ENCODE measurements at places on chromosomes 5 and 9.

DNA sequence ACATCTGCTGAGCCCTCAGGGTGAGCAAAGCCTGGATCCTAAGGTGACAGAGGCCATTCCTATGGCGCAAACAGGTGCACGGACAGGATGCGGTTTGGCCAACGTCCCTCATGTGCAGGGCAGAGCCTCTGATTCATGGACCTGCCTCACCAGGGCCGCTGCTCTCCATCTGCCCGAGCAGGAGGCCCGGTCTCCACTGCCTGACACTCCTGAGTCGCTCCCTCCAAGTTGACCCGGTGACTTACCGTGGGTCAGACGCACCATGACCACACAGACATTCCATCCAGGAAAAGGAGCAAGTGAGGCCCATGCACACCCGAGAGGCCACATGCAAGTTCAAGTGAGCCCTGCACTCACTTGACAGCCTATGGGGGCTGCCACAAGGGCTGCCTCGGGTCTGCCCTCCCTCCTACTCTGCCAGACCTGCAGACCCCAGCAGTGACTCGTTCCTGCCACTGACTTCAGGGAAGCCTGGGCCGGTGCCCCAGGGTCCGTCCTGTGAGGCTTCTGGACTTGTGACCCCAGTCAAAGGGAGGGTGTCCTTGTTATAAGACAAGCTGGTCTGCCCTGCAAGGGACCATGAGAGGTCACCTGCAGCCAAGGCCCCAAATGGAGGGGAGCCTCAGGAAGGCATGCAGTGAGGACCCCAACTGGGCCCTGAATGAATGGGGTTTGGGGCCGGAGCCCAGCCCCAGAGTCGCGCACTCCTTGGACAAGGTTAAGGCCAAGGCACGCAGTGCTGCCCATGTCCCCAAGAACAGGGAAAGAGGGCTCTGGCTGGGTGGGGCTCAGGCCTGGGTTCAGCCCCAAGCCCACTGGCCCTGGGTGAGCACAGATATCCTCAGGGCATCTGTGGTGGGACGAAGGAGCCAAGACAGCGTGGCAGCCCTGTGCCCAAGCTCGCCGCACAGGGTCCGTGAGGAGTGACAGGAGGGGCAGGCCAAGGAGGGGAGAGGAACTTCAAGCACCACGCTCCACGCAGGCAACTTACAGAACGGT is 10.1 kb downstream of the BRD3OS start:
- no peak for DNase-seq

GRCh38 chr9:127004946-127005769 is 90.6 kb downstream of the RALGPS1 start:
- peak; percentile 31 for DNase-seq

DNA sequence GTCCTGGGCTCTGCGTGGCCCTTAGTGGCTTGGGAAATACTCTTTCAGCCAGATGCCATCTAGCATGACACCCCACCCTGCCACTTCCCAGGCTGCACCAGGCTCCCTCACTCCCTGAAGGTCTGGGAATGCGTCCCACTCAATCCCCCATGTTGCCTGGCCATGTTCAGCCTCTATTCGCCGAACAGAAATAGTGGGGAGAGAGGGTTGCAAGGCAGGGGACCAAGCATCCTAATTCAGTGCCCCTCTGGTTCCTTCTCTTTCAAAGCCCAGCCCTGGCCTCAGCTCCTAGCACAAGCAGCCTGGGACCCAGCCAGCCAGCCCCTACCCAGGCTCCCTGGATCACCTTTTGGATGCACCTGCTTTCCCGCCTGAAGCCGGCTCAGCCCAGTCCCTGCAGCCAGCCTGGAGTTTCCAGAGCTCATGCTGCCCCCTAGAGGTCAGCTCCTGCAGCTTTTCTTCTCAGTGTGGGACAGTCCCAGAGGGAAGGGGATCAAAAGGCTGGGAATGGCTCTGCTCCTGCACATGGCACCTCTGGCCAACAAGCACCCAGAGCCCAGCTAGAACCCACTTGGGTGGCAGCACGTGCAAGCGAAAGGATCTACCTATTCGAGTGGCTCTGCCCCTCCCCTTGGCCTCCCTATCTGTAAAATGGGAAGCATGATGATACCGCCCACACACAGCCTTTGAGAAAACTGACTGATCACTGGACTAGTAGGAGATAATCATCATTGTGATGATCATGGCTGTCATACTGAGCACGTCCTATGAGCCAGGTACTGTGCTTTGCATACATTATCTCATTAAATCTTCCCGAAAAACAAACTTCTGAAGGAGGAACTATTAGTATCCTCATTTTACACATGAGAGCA is 48.7 kb upstream of the C5orf58 start:
- DNase-seq, result no peak

DNA sequence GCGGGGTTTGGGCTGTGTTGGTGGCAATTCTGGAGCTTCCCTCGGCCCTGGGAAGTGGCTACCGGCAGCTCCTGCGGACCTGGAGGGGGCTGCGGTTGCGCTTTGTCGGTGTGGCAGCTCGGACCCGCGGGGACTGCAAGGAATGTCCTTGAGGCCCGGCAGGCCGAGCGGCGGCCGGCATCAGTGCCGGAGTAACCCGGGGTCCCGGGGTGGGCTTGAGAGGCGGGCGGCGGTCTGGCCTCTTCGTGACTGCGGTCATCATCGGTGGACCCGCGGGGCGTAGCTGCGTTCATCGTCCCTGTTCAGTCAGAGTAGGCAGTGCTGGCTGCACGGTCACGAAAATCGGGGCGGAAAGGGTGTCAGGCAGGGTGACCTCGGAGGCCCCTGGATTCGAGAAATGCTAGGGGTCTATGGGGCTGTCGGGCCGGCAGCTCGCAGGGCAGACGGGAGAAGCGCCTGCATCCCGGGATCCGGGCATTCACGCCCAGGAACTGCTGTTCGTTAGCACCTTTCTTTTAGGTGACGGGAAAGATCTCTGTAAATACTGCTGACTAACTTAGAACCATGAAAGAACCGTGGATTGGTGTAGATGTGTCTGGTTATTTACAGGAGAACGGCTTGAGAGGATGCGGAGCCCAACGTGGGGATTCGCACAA is 474 bp downstream of the HMGCR start:
- DNase-seq, result no peak

GRCh38 chr5:63686181-63686580 is 276.1 kb downstream of the HTR1A start:
- DNase-seq, result no peak

- DNase-seq, result no peak
Measured at GRCh38 chr9:1532171-1532570, 482.0 kb downstream of the DMRT2 start.

- DNase-seq, result no peak
Measured at GRCh38 chr9:30524311-30524710, 1860.1 kb upstream of the ACO1 start.

DNA sequence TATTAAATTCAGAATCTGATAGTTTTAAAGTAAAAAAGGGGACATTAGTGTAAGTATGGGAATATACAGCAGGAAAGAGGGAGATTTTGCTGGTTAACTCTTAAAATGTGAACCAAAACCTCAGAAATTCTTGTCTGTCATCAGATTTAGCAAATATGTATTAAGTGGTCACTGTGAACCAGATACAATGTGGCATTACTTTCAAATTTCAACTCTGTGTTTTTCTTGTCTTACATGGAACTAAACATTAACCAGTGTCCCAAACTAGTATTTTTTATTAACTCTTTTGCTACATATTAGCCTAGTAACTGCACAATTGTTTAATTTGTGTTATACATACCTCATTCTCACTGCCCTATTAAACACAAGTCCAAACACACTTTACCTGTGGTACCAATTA is 259.9 kb upstream of the RASA1 start:
- no peak for DNase-seq

GRCh38 chr9:131567910-131568309 is 22.6 kb downstream of the PRRT1B start:
- DNase-seq, result no peak

DNA sequence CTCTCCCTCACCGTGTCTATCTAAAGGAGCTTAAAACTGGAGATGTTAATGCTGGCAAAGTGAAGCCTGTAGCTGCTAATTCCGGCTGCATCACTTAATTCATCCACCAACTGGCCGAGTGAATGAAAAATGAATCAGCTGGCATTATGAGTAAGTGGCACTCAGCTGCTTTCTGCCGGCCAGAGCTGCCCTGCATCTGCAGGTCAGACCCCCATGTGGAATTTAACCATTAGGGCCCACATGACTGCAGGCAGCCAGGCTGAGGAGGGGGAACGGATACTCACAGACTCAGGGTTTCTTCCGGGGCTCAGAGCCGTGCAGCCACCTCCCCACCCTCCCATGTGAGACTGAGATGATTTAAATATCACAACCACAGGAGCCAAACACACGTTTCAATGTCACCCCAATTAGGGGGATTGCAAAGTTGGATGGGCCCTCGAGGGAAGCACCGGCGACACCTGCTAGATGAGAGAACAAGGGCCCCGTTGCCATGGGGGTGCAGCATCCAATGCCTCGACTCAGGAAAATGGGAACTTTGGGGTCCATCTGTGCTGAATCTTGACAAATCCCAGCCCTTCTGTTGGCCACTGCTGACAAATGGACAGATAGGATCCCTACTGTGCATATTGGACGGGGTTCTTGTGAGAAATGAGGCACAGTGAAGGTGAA is 115.6 kb upstream of the ALDH1B1 start:
- DNase-seq, result no peak

DNA sequence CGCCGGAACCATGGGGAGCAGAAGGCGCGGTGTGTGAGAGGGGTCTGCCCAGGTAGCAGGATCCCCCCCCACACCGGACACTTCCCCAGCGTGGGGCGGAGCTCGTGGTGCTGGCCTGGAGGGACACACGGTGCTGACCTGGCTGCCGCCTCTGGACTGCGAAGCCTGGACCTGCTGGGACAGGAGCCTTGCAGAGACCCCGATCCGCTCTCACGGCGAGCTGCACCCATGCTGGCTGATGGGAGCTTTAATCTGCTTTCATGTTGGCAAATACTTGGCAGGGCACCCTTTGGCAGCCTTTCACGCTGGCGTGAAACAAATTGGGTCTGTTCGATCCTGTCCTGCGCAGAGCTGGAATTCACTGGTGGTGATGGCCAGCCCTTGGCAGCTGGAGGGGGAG is 7.4 kb downstream of the NKD2 start:
- DNase-seq, result no peak

GRCh38 chr5:128973244-128973643 is 8.0 kb downstream of the SLC27A6 start:
- no peak for DNase-seq

- DNase-seq, result no peak
Measured at GRCh38 chr5:89016741-89017303, 133.8 kb upstream of the MEF2C start.

DNA sequence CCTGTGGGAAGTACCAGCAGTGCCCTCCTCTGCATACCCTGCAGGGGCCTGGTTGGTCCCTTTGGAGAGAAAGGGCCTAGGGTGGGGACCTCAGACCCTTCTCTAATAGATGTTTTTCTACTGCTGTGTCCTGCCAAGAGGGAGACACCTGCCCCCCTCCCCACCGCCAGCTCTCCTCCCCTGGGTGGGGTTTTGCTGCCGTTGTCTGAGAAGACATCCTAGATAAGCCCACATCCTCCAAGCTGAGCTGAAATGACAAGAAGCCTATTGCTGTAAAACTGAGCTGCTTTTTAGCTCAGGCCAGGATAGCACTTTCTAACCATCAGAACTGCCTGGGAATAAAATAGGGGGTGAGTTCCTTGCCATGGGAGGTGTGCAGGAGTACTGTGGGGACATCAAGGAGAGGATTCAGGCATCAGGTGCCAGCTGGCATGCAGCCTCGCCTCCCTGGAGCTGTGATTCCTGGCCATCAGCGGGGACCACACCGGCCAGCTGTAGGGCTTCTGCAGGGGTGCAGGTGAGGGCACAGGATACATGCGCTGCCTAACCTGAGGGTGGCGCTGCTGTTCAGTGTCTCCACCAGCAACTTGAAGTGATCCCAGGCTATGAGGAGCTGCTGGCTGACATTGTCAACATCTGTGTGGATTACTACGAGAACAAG is 37.9 kb downstream of the CYFIP2 start:
- DNase-seq, result no peak

GRCh38 chr9:128213746-128214497 is 10.7 kb downstream of the DNM1 start:
- DNase-seq, result no peak

DNA sequence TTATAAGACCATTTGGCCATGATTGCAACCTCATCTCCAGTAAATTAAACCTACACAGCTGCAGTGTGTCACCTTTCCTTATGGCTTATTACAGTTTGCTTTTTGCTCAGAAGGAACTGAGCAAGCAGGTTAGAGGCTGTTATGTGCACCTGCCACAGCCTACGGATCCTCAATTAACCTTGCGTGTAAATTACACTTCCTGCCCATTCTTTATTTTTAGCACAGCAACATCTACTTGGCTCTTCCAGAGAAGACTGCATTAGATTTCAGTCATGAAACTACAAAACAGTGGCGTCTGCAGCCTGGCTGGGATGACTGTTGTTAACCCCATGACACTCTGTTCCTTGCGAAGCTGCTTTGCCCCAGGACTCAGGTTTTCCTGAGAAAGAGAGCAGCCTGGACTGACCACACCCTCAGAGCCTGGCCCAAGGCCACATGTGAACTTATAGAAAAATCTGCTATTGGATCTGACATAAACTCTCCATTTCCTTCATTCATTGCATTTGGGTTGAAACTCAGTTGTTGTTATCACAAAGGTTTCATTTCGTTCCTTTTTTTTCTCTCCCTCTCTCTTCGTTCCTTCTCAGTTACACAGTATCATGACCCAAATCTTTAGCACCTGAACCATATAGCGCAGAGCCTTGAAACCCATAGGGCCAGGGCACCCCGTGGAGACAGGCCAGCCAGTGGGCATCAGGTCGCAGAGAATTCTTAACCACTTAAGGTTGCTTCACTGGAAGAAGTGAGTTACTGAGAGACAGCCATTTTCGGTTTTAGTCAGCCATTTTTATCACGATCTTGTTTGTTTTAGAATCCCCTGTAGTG is 138.6 kb downstream of the PALM2AKAP2 start:
- no peak for DNase-seq

DNA sequence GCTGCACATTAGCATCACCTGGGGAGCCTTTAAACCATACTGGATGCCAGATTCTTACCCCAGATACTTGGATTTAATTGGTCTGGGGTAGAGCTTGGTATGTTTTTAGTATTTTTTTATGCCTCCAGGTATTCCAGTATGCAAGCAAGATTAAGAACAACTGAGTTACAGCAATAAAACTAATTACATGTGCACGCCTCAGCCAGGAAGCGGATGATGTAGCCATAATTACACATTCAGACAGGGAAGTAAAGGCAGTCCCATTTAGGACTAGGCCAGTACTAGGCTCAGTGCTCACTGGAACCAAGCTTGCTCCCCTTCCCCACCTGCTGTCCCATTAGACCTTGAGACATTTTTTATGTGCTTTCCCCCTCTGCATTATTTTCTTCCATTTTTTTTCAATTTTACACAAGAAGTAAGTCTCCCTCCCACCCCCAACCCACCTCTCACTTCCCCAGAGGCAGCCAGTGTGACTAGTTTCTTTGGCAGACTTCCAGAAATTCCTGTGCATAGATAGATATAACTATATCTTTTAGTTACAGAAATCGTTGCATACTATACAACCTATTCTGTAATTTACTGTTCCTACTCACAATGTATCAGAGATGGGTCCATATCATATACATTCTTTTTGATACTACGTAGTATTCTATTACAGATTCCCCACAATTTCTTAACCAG is 7.1 kb upstream of the GNAQ start:
- no peak for DNase-seq
